ENCODE measurements at places on chromosomes 2 and 18. TPM values are rescaled to one million over a fixed set of nuclear protein-coding genes. Genes with fewer than 3 reads are reported as not detected.

DNA sequence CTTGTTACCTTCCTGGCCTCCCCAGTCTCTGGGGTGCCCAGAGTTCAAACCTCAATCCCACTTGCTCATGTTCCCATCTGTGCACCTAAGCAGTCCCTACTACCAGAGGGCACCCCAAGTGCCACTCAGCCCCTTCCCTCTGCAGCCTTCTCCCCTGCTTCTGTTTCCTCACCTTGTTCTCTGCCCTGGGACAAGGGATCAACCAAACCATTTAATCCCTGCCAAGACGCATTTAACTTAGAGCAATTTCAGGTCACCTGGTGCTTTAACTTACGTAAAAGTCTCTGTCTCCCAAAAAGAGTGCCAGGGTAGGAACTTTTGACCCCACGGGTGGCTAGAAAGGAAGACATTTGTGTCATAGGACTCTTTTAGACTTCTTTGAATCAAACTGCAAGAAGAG lies 67.2 kb downstream of the SRD5A2 start:
- no peak for DNase-seq

- DNase-seq: no peak
Measured at GRCh38 chr18:73199151-73199550, 331.4 kb upstream of the NETO1 start.

- no peak for DNase-seq
Measured at GRCh38 chr2:156787517-156787916, 351.3 kb downstream of the GPD2 start.

Gene BCL11A
- 2.3 TPM for total RNA-seq

GRCh38 chr2:15643791-15644585 lies 52.3 kb downstream of the DDX1 start:
- no peak for DNase-seq

Gene RUFY4
- 0.85 TPM for total RNA-seq

DNA sequence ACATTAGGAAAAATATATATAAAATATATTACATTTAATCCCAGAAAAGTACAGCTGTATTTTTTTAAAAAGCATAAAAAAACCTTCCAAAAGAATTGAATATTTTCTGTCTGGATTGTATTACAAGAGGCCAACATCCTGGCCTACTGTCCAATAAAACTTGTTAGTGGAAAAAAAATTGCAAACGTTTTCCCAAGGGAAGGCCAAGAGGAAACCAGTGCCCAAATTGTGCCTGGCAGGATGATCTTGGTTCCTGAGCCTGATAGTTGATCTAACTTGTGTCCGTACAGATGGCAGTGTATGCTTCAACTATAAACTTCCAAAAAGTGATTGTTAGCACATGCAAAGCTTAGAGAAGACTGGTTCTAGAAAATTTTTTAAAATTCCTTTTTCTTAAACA lies 90.6 kb upstream of the LPIN2 start:
- no peak for DNase-seq

DNA sequence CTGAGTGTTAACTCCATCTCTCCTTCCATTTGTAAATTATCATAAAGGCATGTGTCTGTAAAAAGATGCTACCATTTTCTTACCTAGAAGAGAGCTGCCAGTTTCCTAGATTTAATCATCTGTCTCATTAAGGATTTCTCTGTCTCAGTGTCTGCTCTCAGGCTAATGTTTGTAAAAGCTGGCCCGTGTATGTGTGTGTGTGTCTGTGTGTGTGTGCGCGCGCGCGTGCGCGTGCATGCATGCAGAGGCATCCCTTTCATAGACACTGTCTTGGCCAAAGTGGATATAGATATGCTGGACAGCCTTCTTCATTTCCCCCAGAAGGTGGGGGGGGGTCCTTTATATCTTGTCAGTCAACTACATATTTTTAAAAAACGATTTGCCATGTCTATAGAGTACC lies 18.9 kb downstream of the MGAT5 start:
- DNase-seq: no peak

- peak; percentile 60 for DNase-seq
Measured at GRCh38 chr18:3603421-3604234, 153.7 kb downstream of the TGIF1 start.

Measured in CD4-positive, alpha-beta T cell (primary cell).